ENCODE measurements at places on chromosomes 2 and 18.
A peak's percentile ranks its signal among the peaks of the same experiment; 100 is the strongest.

DNA sequence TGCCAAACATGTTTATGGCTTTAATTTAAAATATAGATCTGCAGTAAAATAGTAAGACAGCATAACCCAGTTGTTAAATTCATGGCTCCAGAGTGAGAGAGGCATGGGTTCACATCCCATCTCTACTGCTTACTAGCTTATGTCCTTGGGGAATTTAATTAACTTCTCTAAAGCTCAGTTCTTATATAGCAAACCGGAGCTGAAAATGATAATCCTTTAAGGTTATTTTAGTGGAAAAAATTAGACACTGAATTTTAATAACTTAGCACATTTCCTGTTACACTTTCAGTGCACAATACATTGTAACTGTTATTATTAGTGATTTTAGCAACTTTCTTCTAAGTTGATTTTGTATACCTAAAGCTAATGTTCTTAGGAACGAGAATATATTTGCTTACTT lies 14.8 kb downstream of the SCN9A start:
- DNase-seq: no peak

GRCh38 chr2:144524118-144525009 lies 4.4 kb upstream of the ZEB2 start:
- peak; percentile 45 for DNase-seq

DNA sequence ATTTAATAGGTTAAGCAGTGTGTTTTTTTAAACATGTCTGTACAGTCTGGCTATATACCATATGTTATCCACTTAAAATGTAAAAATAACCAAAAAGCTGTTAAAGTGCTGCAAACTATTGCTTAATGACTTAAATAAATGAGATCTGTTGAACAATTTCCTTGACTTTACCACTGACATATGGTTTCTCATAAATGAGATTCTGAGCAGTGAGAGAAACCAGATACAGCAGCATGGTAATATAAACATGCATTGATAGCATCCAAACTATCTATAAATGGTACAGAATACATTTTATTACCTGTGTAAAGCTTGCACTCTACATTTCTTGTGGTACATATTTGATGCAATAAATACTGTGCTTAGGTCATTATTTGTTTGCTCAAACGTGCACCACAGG lies 36.3 kb upstream of the TTC21B start:
- no peak for DNase-seq

- DNase-seq: no peak
These were observed at the start of gene TYMS for GRCh38 chr18:657311-658000. TYMS (plus strand) TSS chr18:657653; CDS start chr18:657743, 90 bp downstream.
